ENCODE measurements at places on chromosomes 7 and 10.

DNA sequence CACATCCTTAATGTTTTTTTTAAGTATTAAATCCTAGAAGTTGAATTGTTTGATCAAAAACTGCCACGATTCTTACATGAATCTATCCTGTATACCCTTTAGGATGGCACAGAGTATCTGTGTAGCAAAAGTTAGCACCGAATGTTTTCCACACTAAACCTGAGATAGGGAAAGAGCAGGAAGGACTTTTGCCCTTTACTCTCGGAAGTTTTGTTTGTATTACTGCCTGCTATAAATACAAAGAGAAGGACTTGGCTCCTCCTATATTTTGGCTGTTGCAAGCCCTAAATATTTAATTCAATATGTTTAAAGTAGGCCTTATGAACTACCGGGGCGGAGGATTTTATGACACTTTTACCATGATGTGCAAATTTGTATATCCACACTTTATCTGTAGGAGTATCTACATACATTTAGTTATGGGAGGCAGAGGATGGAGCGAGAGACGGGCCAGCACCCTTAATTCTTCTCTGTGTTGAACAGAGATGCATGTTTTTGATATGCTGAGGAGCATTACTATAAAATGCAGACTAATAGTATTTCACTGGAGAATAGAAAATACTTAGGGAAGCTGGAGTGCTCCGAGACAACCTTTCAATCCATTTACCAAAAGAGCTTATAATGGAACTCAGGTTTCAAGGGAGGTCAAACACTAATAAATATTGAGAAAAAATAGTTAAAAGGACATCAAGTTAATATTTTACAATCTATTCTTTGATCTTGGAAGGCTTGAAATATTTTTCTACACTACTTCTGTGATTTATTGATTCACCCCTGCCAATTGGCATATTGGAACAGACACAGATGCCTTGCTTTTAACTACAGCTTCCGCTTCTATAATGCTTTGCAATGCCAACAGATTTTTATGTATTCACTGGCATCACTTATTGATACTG is 97.4 kb downstream of the CHN2 start:
- DNase-seq = no peak

DNA sequence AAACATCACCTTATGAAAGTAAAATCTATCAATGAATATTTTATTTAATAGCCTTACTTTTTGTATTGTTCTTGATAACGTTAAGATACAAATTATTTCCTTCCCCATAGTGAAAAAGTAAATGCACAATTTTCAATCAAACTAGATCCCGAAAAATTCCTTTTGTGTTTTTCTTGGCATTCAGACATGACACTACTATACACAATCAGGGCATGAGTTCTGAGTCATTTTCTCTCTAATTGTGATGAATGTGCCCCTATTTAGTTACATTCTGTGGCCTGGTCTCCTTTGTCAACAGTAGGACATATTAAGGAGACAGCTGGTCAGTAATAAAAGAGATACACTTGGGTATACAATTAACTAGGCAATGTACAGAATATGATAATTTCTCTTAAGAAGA is 19.8 kb downstream of the COL1A2 start:
- no peak for DNase-seq

DNA sequence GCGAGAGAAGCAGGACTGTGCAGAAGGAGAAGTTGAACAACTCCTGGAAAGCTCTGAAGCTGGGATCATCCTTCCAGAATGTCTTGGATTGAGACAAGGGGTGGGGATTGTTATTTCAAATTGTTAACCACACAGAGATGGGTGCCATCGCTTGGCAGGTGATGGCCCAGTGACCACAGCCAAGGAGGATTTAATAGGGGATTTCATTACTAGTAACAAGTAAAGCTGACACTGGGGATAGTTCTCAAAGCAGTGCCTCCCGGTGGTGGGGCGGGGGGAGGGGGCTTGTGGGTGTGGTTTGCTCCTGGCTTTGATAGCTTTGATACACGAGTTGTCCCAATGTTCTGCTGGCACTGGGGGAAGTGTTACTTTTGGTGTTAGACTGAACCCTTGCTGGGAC is 59.2 kb downstream of the ZNF503 start:
- no peak for DNase-seq

- no peak for DNase-seq
Measured at GRCh38 chr7:75844158-75844557, 30.6 kb upstream of the CCL24 start.

DNA sequence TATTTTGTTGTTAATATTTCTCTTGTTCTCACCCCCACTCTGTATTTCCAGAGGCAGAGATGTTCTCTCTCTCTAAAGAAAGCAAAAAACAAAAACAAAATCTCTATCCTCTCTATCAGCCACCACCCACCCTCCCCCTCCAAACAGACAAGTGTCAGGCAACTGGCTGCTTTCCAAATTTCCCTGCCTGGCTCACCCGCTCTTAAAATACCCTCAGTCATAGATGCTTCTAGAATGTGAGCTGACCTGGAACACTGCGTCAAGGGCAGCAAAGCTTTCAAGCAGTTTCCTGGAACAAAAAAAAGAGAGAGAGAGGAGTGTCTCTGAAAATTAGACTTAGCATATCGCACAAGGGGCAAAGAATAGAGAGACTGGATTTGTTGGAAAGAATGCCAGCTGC is 341.0 kb upstream of the ZMIZ1 start:
- DNase-seq = no peak

Data from activated T-cell treated with anti-CD3 and anti-CD28 coated beads for 4 hours (primary cell).